ENCODE measurements at places on chromosomes 16 and 17.

DNA sequence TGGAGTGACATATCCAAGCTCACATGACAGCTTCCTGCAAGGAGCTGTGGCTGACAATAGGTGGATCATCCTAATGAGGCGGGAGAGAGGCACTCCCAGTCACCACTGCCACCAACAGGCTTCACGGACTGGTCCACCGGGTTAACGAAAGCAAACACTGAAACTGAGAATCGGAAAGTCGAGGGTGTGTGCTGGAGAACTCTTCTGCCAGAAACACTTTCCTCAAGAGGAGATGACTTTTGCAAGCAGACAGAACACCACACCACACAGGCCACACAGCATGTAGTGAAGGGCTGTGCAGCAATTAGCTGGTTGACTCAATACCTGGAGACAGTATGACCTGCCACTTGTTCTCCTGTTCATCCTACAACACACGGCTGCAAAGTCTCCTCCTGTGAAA, 53.0 kb upstream of the DNAJA2 start:
- no peak for DNase-seq

- DNase-seq, result no peak
Observed at GRCh38 chr16:49932434-49932833, 76.5 kb upstream of the ZNF423 start.

DNA sequence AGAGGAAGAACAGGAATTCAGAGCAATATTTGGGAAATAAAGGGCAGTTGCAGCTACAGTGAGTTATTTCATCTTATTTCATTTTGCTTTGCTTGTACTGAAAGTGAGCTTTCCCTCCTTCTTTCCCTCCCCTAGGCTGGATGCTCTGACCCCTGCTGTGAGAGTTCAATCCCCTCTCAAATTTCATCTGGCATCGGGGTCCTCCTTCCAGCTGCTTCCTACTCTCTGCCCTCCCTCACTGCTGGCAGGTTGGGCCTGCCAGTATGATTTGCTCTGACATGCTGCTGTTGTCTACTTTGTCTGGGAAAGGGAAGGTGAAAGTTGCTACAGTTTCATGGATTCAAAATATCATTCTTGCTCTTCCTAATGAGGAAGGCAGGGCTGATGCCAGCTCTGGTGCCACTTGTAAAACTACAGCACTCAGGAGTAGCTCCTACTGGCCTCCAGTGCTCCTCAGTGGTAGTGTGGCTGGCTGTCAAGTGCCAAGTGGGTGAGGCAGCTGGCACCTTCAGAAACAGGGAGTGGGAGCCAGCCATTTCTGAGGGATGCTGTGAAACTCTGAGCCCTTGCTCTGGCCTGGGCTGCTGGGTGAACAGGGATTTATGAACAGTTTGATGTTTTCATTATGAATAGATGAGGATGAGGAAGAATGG, 408.6 kb downstream of the HAPSTR1 start:
- no peak for DNase-seq

- DNase-seq, result no peak
Observed at GRCh38 chr17:81287152-81287551, 8.0 kb downstream of the SLC38A10 start.

- DNase-seq, result no peak
Observed at GRCh38 chr17:39551879-39552278, 55.8 kb downstream of the NEUROD2 start.

GRCh38 chr17:37607637-37608331, 1.4 kb downstream of the SYNRG start:
- DNase-seq, result no peak

DNA sequence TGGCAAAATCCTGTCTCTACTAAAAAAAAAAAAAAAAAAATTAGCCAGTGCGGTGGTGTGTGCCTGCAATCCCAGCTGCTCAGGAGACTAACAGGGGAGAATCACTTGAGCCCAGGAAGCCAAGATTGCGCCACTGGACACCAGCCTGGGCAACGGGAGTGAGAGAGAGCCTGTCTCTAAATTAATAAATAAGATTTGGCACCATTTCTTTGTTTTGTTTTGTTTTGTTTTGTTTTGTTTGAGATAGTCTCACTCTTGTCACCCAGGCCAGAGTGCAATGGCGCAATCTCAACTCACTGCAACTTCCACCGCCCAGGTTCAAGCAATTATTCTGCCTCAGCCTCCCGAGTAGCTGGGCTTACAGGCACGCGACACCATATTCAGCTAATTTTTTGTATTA, 9.4 kb upstream of the GAST start:
- no peak for DNase-seq

GRCh38 chr17:36511216-36511615, 23.5 kb downstream of the MYO19 start:
- no peak for DNase-seq

- DNase-seq, result no peak
Observed at GRCh38 chr17:42017866-42018200, 594 bp upstream of the DNAJC7 start.

- DNase-seq, result no peak
Observed at GRCh38 chr17:4523946-4524345, 25.3 kb downstream of the SPNS2 start.

- DNase-seq, result no peak
Observed at GRCh38 chr17:2981325-2981724, 82.1 kb downstream of the OR1D5 start.

DNA sequence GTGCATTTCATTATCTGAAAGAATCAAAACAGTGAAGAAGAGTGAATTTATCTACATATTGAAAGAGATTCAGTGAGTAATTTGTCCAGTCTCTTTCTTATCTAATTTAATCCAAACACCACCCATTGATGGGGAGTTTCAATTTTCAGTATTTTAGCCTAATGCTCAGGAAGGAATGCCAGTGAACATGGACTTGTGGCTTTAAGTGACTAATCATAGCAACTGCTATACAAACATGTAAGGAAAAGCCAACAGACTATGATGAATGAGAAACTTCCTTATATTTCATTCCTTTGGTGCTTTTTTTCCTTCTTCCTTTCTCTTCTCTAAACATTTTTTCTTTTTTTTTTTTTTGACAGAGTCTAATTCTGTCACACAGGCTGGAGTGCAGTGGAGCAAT, 885.8 kb downstream of the KCNJ2 start:
- DNase-seq, result no peak

DNA sequence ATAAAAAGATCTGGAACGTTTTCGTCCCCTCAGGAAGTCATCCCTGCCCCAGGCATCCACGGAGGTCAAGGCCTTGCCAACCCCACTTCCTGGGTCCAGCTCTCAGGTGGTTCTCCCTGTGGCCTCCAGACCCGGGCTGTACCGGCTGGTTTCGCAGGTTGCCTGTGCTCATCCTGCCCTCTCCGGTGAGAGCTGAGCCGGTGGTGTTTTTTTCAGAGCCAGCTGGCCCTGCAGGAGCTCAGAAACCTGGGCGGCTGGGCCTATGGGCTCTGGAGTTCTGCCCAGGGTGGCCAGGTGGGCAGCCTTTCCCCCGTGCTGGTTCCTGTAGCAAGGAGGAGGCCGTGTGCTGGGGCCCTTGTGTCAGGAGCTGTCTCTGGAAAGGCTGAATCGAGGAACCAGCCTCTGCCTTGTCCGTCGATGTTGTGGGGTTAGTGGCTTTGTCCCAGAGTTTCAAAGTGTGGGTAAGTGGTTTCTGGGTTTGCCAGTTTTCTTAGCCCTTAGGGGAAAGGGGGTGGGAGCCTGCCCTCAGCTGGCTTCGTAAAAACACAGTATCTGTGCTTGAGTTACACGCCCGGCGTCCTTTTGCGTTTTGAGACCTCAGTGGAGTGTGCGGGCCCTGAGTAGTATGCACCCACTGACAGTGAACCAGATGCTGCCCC, 23.6 kb downstream of the C16orf90 start:
- no peak for DNase-seq

GRCh38 chr16:12293017-12293618, 316.6 kb downstream of the SNX29 start:
- DNase-seq, result no peak

DNA sequence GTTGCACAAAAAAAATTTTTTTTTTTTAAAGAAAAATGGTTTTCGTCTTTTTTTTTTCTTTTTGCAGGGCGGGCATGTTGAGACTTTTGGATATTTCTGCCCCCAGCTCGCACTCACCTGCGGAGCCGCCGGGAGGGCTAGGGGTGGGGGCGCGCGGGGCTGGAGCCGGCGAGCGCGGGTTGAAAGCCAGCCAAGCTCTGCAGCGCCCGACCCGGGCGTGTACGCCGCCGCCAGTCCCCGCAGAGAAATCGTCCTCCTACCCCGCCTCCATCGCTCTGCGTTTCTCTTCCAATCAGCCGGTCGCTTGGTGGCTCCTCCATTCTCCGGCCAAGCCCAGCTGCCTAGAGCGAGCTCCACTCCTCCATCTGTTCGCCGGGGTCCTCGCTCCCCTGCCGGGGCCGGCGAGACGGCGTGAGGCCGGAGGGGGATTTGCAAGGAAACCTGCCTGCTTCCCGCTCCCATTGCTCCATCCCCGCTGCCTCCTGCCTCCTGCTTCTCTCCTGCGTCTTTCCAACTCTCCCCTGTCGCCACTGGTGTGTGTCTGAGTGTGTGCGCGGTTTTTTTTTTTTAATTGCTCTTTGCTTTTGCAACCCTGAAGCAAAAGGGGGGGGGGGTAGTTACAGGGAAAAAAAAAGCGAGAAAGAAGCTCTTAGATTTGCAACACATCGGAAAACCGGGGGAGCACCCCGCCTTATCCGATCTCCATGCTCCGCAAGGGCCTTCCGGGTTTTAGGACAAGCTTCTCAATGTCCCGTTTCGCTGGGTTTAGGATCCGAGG, 1.8 kb upstream of the UBTF start:
- no peak for DNase-seq

DNA sequence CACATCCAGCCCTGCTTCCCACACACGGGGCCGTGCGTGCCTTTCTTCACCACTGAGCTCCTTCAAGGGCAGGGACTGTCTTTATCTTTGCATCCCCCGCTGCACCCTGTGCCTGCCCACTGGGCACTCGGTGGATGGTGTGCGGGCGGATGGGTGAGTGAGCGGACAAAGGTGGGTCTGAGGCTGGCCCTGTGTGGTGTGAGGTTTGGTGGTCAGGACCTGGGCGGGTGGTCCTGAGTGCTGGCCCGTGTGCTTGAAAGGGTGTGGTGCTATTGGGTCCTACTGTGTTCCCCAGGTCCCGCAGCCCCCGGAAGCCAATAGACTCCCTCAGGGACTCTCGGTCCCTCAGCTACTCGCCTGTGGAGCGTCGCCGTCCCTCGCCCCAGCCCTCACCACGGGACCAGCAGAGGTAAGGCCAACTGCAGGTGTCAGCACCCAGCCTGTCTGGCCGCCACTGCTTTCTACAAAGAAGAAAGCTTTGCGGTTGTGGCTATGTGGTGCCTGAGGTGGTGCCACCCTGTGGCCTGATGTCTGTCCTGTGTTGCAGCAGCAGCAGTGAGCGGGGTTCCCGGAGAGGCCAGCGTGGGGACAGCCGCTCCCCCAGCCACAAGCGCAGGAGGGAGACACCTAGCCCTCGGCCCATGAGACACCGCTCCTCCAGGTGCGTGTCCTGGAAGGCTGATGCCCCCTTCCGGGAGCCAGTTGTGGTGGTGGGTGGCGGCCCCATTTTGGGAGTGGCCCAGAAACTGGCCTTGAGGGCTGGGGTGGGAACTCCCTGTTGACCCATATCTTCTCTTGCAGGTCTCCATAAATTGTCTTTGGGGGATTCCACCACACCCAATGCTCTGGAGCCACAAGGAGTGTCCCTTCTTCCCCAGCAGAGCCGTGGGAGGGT, 6.8 kb downstream of the ELOB start:
- DNase-seq, result no peak

DNA sequence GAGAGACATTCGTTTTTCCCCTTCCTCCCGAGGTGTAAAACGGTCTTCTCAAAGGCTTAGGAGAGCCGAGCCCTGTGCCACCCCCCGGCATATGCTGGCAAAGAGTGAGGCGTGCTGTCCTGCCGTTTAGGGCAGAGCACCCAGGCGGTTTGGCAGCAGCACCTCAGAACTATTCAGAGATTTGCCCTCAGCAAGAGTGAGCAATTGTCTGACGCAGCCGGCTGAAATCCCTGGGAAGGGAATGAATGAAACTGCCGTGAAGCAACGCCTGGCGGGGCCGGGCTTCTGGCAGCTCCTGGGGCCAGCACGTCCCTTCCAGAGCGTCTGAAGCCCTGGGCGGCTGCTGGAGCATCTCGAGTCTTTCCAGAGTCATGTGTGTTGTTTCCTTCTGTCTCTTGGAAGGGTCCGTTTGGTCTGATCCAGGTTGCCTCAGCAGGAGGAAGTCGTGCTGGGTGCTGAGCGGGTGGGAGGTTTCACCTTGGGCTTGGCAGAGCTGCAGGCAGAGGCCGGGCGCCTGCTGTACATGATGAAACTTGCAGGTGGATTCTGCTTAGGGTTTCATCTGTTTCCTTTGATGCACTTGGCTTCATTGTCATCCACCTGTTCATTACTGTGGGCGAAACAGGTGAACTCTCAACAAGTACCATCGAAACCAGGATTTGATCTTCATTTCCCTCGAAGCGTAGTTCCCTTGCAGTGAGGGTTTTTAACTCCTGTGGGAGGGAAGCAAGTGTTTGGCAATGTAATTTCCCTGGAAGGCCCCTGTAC, 35.4 kb downstream of the TBCD start:
- DNase-seq, result no peak

DNA sequence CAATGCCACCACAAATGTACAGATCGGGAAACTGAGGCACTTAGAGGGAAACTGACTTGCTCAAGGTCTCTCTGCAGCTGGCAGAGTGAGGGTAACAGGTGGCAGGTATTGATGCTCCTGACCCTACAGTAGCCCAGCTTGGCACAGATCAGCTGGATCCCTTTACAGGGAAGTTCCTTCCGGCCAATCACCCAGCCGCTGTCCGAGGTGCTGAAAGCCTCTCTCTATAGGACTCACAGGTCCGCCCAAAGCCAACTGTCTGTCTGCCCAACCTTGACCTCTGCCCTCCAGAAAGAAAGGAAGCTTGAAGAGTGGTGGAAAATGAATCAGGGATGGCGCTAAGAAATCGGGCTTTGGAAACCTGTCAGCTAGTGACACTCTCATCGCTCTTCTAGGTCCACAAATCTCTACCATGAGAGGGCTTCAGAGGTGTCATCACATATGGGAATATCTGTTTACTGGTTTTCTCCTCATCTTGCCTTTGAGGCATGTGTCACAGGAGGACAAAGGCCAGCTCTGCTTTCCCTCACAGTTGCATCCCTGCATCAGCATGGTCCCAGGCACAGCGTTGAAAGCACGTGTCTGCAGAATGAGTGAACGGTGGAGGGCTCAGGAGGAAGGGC, 246.2 kb downstream of the KATNIP start:
- DNase-seq, result no peak

- no peak for DNase-seq
Observed at GRCh38 chr16:54414671-54415070, 128.1 kb upstream of the IRX3 start.
